Activated CD4-positive, alpha-beta T cell treated with anti-CD3 and anti-CD28 coated beads, Interleukin-2, amount 10 ng/mL, durations not matched to agents 7 days and 5 days (primary cell): ENCODE measurements at places on chromosomes 11 and 22.

GRCh38 chr11:1829039-1829820 is 5.6 kb upstream of the SYT8 start:
- H3K27me3 ChIP-seq: peaks cover 5% of the 10 kb centered on the region
- H3K36me3 ChIP-seq: no peaks in the 10 kb centered on the region
- H3K27ac ChIP-seq: no peak overlapping the region
- H3K4me3 ChIP-seq: no peak overlapping the region
- DNase-seq: no peak
- H3K4me1 ChIP-seq: no peaks in the 10 kb centered on the region

DNA sequence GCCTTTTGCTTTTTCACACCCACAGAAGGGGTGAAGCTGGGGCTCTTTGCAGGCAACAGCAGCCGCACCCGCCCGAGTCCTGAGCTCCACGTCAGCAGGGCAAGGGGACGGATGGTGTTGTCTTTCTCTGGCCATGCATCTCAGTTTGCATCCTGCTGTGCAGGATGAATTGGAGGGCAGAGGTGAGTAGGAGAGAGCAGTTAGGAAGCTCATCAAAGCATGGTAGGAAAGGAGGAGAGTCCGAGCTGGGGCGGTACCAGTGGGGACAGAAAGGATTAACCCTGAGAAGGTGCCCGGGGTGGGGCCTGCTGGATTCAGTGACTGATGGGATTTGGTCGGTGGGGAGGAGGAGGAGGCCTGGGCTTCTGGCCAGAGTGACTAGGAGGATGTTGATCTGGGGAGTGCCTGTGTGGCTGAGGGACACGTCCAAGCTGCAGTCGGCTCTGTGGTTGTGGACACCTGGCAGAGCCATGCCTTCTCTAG is 14.6 kb downstream of the FAM83F start:
- H3K36me3 ChIP-seq: no peaks in the 10 kb centered on the region
- H3K27me3 ChIP-seq: peaks cover 33% of the 10 kb centered on the region
- H3K27ac ChIP-seq: peak overlapping the region; percentile 75

DNA sequence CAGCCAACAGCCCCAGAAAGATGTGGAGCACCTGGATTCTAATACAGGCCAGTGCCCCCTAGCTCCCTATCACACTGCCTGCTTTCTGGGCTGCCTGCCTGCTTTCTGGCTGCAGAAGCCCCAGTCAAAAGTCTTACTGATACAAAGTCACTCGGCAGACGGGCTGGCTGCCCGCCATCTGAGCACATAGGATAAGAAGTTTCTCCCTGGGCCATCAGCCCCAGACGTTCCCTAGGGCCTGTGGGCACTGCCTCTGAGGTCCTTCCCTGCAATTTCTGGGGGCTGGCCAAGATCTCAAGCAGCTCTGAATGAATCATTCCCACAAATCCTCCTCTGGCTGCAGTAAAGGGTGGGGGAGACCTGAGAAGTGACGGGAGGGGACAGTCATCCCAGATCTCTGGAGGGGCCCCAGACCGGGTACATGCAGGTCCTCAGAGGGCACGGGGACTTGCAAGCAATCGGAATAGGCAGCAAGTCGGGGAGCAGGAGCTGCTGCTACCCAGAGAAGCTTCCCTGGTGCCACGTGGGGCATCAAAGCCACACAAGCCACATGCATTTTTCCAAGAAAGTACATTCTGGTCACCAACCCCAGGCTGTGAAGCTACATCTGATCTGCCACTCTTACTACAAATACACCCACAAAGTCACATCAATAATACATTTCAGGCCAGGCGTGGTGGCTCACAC is 4.7 kb downstream of the TPST2 start:
- no peaks in the 10 kb centered on the region for H3K27me3 ChIP-seq
- H3K36me3 ChIP-seq: peaks cover 22% of the 10 kb centered on the region
- peaks cover 73% of the 10 kb centered on the region for H3K4me1 ChIP-seq

GRCh38 chr11:4481240-4481582 is 1.2 kb upstream of the OR52K1 start:
- peaks cover 1% of the 10 kb centered on the region for H3K27me3 ChIP-seq
- no peak for DNase-seq
- H3K4me3 ChIP-seq: no peak overlapping the region
- no peak overlapping the region for H3K27ac ChIP-seq

- DNase-seq: no peak
- H3K36me3 ChIP-seq: no peaks in the 10 kb centered on the region
- peaks cover 16% of the 10 kb centered on the region for H3K27me3 ChIP-seq
- H3K4me3 ChIP-seq: no peak overlapping the region
- H3K27ac ChIP-seq: no peak overlapping the region
Measured at GRCh38 chr11:122183933-122184332, 67.9 kb upstream of the BLID start.

DNA sequence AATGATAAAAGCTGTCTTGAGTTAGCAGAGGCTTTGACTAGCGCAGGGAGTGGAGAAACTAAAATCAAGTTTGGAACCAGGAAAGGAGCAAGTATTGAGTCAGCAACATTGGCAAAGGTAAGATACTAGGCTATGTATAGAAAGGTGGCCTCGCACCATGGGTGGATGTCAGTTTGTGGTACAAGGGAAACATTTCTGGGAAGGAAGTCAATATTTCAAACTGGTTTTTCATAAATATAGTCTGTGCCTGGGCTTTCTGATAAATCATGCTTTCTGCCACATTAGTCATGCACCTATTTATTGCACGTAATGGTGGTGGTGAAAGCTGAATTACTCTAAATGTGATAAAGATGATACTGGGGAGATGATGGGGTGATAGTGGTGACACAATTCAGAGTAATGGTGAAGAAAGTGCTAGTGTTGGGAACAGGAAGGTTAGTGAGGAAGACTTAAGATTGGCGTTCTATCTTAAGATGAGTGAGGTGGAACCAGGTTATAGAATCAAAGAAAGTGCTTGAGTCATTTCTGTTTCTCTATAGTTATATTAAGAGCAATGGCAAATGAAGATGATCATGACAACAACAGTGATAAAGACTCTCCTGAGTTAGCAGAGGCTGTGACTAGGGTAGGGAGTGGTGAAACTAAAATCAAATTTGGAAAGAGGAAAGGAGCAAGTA is 729.0 kb downstream of the FAM181B start:
- no peaks in the 10 kb centered on the region for H3K36me3 ChIP-seq
- DNase-seq: no peak
- H3K27ac ChIP-seq: no peak overlapping the region
- no peaks in the 10 kb centered on the region for H3K27me3 ChIP-seq

DNA sequence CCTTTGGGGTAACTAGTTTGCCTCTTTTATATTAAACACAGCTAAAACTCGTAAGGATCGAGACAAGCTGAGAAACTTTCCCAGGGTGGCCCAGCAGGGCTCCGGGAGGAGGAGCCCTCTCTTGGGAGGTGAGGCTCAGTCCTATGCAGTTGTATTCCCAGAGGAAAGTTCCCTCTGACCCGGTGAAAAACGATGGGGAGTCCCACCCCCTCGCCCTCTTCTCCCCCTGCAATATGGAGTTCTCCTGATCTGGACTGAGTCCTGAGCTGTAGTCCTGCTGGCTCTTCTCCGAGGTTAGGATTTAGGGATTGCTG is 1.3 kb downstream of the NTM start:
- no peak overlapping the region for H3K27ac ChIP-seq
- H3K36me3 ChIP-seq: no peaks in the 10 kb centered on the region
- no peak overlapping the region for H3K4me3 ChIP-seq
- peaks cover 4% of the 10 kb centered on the region for H3K27me3 ChIP-seq

GRCh38 chr11:36077886-36078685 is 134.2 kb downstream of the LDLRAD3 start:
- no peak overlapping the region for H3K27ac ChIP-seq
- H3K4me1 ChIP-seq: no peaks in the 10 kb centered on the region
- no peak for DNase-seq
- H3K27me3 ChIP-seq: no peaks in the 10 kb centered on the region
- no peak overlapping the region for H3K4me3 ChIP-seq

DNA sequence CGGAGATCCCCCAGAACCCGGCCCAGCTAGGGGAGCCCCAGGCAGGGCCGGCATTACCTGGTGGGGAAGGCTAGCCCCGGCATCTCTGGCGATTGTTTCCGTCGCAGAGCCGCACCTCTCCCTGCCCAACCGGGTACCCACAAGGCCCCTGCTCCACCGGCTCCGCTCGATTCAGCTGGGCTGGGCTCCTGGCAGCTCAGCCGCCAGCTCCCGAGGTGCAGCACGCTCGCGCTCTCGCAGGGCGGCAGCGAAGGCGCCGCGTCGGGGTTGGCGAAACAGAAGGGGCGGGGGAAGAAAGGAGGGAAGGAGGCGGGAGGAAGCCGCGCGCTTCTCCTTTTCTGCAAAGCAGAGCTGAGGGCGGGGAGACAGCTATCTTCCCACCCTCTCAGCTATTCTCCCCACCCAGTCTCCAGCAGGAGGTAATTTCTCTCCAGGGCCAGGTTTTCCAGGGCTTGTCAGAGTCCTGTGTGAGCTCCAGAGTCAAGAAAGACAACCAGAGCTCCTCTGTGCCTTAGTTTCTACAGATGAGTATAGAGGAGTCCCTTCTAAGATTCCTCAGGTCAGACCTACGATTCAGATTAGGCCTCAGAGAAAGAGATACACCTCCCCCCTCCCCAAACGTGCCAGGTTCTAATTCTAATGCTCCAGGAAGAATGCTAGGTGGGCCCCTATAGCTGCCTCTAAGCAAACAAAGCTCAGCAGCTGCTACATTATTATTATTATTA is 62.0 kb downstream of the PAK1 start:
- H3K27me3 ChIP-seq: no peaks in the 10 kb centered on the region
- H3K4me3 ChIP-seq: peak overlapping the region; percentile 91
- H3K27ac ChIP-seq: peak overlapping the region; percentile 88
- DNase-seq: peak; percentile 87
- peaks cover 47% of the 10 kb centered on the region for H3K4me1 ChIP-seq
- peaks cover 23% of the 10 kb centered on the region for H3K36me3 ChIP-seq

DNA sequence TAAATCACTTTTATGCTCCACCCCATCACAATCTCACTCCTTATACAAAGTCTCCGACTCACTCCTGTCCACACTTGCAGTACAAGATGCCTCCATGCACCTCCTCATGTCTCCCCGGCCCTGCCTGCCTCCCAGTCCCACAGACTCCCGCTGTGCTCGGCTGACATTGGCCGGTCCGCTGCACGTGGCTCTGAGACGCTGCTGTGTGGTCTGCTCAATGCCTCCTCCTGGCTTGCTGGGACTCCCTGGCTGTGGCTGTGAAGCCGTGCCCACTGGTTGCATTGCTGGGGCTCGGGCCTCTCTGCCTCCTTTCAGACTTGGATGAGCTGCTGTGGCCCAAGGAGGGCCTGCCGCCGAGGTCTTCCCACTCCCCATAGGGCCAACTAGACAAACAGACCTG is 224.0 kb upstream of the B3GAT1 start:
- no peak for DNase-seq
- H3K36me3 ChIP-seq: no peaks in the 10 kb centered on the region
- H3K27ac ChIP-seq: no peak overlapping the region
- no peaks in the 10 kb centered on the region for H3K4me1 ChIP-seq
- H3K27me3 ChIP-seq: peaks cover 2% of the 10 kb centered on the region
- no peak overlapping the region for H3K4me3 ChIP-seq

- peaks cover 6% of the 10 kb centered on the region for H3K36me3 ChIP-seq
- H3K27ac ChIP-seq: no peak overlapping the region
- H3K4me1 ChIP-seq: peaks cover 12% of the 10 kb centered on the region
- no peak overlapping the region for H3K4me3 ChIP-seq
Measured at GRCh38 chr11:35796562-35796961, 134.0 kb downstream of the TRIM44 start.

DNA sequence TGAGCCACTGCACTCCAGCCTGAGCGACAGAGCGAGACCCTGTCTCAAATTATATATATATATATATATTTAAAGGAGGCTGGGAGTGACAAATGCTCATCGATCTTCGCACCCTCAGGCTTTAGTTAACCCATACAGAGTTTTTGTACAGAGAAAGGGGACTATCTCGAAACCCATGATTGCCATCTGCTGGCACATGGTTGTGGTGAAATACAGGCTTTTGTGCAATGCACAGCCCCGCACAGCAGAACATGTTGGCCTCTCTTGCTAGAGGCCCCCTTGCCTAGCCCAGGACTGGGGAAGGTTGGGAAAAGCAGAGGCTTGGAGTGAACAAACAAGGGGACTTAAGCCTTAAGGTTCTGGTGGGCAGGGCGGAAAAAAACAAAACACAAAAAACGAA is 3.6 kb downstream of the MYBPC3 start:
- DNase-seq: peak; percentile 41
- no peaks in the 10 kb centered on the region for H3K27me3 ChIP-seq
- H3K27ac ChIP-seq: no peak overlapping the region
- H3K4me1 ChIP-seq: no peaks in the 10 kb centered on the region
- H3K4me3 ChIP-seq: no peak overlapping the region

DNA sequence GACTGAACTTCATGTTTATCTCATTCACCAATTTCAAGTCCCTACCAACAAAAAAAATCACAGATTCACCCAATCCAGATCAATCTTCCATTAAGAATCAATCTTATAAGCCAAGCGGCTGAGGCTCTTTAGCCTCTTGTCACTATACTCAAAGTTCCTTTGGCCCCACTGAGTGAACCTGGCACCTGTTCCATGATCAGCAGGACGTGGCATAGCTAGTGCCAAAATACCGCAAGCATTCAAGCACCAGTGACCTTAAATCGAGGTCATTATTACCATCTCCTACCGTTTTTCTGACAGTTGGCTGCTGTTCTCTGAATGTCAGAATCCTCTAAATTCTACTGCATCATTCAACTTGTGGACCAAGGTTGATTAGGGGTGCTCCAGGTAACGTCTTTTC is 141.2 kb downstream of the CADM1 start:
- no peak overlapping the region for H3K4me3 ChIP-seq
- H3K27ac ChIP-seq: no peak overlapping the region
- no peak for DNase-seq
- no peaks in the 10 kb centered on the region for H3K4me1 ChIP-seq
- no peaks in the 10 kb centered on the region for H3K27me3 ChIP-seq

DNA sequence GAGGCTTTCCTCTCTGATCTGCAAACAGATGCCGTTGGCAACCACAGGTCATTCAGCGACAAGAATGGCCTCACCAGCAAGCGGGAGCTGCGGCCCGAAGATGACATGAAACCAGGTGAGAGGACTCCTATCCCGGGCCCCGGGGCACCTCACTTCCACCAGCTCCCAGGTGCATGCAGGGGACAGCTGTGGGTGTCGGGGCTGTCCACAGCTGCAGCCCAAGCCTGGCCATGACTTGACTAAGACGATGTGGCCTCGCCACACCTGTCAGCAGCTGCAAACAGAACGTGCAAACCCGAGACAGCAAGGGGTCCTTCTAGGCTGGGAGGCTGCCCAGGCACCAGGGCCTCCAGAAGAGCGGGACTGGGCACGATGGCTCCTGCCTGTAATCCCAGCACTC is 3.6 kb downstream of the GAL start:
- peaks cover 50% of the 10 kb centered on the region for H3K27me3 ChIP-seq
- peaks cover 20% of the 10 kb centered on the region for H3K4me1 ChIP-seq
- no peaks in the 10 kb centered on the region for H3K36me3 ChIP-seq
- DNase-seq: no peak
